ENCODE measurements at places on chromosomes 16 and 17.
A peak's percentile ranks its signal among the peaks of the same experiment; 100 is the strongest.

- no peak for DNase-seq
Measured at GRCh38 chr17:57676543-57676942, 68.6 kb downstream of the CCDC182 start.

DNA sequence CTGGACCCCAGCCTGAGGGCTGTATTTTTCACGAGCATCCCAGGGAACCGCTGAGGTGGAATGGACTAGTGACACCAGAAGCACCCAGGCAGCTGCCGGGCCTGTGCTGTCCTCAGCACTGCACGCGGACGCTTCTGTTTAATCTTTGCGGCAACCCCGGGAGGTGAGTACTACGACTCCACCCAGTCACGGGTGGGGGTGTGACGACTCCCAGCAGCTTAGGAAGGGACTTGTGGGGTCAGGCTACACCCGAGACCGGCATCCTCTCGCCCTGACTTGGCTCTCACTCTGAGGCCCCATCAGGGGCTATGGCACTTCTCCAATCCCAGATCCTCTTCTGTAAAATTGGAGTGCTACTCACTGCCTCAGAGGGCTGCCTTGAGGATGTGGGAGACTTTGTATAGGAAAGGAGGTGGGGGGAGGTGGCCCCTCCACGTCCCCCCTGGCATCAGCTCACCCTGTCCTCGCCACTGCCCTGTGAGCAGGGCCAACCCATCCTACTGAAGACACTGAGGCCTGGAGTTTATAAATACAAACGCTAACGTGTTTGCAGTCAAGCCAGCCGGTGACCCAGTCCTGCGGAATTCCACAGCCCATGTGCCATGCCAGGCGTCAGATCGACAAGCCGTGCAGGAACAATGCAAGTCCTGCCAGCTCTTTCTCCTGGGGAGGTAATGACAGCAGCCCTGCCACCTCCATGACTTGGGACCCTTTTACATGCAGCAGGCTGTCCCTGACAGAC lies 44.4 kb downstream of the PPL start:
- no peak for DNase-seq

GRCh38 chr17:36597226-36597625 lies 4.2 kb upstream of the MRM1 start:
- no peak for DNase-seq

- DNase-seq, result no peak
Measured at GRCh38 chr17:43814714-43815113, 18.2 kb downstream of the MPP3 start.

DNA sequence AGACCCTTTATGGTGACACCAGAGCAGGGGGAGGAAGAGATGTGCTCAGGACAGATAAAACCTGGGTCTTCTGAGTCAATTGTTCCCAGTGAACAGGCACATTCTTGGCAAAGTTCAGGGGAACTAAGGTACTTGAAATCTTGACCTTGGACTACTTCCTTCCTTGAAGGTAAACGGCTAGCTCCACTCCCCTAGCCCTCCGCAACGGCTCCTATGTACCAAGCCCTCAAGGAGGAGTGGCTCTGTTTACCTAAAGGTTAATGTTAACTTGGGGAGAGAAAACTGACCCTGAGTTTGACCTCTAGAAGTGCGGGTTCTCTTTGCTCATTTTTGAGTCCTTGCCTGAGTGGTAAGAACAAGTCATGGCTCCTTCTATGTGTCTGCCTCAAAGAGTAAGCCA lies 7.8 kb downstream of the TTLL6 start:
- DNase-seq, result no peak

- DNase-seq, result no peak
Measured at GRCh38 chr17:79280010-79280409, 205.4 kb downstream of the ENGASE start.

DNA sequence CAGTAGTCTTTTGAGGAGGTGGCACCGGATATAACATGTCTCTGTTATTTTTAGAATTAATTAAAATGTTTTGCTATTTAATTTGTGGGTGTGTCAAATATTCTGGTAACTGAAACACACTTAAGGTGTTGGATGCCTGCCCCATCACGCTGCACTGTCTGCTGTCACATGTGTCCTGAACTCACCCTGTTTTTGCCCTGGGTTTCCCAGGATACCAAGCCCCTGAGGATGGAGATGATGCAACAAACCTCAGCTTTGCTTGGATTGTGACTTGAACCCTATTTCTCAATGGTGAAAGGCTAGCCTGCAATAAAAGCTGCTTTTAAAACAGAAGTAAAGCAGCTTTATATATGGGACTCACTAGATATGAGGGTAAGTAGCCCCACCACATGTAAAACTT lies 11.5 kb upstream of the DUSP14 start:
- no peak for DNase-seq

- no peak for DNase-seq
Measured at GRCh38 chr17:60355663-60356594, 36.0 kb downstream of the USP32 start.

GRCh38 chr17:80397686-80398085 lies 17.3 kb upstream of the ENDOV start:
- DNase-seq, result no peak

DNA sequence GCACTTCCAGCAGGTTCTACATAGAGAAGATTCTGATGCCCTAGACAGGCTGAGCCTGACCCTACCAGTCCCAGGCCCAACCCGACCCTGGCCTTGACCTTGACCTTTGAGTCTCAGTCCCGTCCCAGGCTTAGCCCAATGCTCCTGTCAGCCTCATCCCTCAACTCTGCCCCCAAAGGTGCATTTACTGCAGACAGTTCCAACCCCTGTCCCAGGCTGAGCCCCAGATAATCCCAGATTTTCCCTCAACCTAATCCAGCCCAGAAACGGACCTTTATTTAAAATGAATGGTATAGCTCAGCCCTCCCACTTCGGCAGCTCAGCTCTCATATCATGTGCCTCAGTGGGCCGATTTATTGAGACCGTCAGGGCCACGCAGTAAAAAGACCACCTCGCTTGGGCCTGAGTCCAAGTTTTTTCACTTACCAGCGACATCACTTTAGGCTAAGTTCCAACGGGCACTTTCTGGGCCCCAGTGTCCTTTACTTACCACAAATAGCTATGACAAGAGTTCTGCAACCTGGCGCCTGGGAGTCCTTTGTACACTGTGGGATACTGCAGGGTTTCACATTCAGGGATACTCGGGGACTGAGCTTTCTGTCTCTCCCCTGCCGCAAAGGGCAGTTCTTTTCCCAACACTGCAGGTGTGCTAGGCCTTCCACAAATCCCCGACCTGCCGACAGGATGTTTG lies 89.5 kb downstream of the WSCD1 start:
- no peak for DNase-seq

DNA sequence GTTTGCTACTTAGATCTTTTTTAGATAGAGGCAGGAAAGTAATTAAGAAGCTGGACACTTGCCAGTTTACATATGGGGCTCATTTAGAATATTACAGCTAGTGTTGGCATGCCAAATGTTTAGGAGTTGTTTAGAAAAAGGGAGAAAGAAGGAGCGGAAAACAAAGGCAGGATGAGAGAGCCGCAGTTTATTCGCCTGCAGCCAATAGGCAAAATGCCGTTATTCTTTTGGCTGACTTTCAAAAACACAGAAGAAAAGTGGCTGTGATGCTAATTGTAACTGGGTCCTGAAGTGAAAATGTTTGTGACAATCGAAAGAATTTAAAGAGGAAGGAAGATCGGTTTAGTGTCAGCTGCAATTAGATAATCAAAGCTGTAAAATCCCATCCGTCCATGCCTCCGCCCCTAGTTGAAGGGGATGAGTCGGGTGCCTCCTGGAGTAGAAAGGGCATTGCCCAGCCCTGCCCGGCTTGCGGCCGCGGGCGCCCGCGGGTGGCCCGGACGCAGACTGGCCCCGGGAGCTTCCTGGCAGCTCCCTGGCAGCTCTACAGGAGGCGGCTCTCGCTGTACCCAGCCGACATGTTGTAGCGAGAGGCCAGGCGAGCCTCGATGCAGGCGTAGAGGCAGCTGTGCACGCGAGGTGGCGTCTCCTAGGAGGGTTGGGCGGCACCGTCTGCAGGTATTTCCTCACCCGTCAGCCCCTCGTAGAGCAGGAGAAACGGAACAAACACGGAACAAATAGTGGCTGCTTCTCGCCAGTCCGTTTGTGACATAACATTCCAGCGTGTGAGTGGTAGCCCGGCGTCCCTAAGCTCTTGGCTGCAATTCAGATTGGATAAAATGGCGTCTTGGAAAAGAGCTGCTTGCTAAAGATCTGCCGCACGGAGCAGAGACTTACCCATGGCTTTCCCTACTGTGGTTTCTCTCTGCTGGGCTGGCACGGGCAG lies 82.2 kb downstream of the TNRC6C start:
- peak; percentile 14 for DNase-seq

GRCh38 chr17:27862004-27862403 lies 31.2 kb downstream of the LYRM9 start:
- no peak for DNase-seq

DNA sequence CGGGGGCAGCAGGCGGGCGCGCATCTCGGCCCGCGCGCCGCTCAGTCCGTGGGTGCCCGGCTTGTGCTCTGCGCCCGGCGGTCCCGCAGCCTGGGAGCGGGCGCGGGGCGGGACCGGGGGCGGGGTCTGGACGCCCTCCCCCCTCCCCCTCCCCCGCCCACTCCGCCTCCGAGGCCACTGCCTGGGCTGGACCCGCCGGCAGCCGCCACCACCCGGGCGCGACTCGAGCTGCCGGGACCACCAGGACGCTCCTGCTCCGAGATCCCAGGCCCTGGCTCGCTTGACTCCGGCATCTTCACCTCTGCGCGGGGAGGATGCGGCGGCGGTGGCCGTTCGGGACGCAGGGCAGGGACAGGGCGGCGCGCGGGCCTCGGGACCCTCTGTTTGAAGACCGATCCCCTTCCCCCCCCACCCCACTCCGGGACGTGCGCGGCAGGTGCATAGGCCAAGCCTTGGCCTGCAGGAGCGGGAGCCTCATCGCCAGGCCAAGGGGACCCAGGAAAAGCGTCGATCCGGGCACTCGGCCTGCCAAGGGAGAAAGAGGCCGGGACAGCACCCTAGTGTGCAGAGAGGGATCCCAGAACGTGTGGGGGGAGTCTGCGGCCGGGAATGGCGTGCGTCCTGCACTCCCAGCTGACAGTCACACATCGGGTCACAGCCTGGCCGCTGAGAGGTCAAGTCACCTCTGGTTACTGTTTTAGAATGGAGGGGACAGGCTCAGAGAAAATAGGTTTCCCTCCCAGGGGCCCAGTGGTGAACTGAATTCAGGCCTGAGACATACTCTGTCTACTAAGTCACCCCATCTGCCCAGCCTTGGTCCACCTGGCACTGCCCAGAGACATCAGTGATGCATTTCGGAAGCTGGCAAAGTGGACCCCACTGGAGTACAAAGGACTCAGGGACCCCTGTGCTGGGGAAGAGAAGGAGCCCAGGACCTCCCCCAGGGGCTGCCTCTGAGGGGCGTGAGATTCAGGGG lies at the start of gene HS3ST6:
HS3ST6 (minus strand) TSS at position 65 of the 976 bp plus-strand sequence. CDS start 92 bp downstream, outside the sequence.
- no peak for DNase-seq

GRCh38 chr16:65044873-65045272 lies 77.0 kb downstream of the CDH11 start:
- no peak for DNase-seq

DNA sequence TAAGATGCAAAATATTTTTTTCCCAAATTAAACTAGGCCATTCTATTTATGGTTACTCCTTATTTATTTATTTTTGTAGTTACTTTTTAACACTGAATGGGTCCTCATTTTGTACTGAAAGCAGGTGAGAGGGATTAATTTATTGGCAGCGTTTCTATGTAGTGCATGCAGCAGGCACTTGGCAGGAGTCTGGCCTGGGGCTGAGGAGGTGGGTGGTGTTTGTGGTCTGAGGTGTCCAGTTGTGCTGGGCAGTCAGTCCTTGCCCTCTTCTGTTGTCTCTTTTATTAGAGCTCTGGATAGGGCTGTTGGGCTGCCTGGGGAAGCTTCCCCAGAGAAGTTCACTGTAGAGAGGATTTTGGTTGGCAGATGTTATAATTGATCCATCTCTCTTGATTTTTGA lies 12.7 kb downstream of the SEC14L1 start:
- DNase-seq, result no peak
